CD4-positive, alpha-beta memory T cell (primary cell): ENCODE measurements at places on chromosomes 16 and 17.

GRCh38 chr17:41527063-41528023, 765 bp downstream of the KRT19 start:
- DNase-seq = no peak

DNA sequence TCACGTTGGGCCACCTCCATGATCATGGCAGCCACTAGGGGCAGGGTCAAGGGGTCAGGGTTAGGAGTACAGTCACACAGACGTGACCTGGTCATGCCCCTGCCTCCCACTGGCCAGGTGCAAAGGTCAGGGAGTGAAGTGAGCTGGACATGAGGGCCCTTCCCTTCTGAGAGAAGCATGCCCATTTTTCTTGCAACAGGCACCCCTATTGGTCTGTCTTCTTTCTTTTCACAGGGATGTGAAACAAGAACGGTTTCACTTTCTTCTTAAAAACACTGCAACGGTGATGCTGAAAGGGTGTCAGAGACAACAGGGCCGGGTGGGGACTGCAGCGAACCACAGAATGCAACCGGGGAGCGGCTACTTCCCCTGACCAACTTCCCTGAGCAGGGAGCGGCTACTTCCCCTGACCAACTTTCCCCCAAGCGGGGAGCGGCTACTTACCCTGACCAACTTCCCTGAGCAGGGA, 52.1 kb upstream of the DOC2B start:
- DNase-seq = no peak

- DNase-seq = no peak
These were observed 19.9 kb downstream of the CFAP20 start for GRCh38 chr16:58109330-58109729.

DNA sequence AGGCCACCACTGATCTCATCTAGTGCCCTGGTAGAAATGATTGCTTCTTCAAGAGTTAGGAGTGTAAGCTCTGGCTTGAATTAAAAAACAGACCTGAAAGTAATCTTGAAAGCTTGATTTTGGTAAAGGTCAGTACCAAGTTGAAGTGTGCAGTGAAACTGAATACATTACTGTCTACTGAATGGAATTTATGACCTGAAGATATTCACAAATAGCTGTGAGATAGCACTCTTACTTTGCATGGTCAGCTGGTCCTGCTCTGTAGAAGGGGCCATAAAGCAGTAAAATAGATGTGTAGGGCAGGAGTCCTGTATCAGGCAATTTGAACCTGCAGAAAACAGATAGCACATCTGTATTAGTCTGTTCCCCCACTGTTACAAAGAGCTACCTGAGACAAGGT, 78.6 kb downstream of the MYH13 start:
- DNase-seq = no peak

DNA sequence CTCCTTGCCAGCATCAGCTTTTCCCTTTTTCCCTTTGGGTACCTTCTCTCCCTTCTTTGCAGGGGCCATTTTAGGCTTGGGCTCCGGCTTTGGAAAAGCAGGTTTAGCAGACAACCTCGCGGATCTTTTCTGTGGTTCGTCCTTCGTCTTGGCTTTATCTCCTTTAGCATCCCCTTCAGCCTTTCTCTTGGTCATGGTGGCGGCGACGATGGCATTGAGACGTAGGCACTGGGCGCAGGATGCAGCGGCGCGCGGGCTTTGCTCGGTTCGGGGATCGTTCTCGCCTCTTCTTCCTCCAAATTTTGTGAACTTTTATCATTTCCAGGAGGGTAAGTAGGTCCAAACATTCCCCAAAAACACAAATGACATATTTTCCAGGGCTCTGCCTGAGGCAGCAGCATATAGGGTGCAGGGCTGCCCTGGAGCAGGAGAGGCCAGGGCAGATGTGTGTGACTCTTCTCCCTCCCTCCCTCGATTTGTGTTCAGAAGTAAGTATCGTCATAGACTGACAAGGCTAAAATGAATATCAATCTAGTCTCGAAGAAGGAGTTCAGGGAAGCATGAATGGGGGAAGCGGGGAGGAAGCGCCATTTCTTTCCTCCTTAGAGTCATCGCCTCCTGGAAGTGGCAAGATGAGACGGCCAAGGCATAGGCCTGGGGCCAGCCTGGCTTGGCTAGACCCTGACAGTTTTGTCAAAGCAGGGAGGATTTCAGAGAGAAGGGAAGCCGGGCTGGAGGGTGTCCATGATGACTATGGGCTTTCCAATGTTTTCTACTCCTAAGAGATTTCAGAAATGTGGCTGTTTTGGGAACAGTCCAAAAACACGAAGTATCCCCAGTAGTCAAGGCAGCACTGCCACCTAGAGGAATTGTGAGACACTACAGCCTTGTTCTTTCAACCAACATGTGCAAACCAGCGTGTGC, 13.2 kb downstream of the CHCT1 start:
- DNase-seq = peak; percentile 51

GRCh38 chr17:36675786-36676185, 74.4 kb downstream of the MRM1 start:
- DNase-seq = no peak

GRCh38 chr17:14366199-14366598, 65.3 kb downstream of the HS3ST3B1 start:
- no peak for DNase-seq

DNA sequence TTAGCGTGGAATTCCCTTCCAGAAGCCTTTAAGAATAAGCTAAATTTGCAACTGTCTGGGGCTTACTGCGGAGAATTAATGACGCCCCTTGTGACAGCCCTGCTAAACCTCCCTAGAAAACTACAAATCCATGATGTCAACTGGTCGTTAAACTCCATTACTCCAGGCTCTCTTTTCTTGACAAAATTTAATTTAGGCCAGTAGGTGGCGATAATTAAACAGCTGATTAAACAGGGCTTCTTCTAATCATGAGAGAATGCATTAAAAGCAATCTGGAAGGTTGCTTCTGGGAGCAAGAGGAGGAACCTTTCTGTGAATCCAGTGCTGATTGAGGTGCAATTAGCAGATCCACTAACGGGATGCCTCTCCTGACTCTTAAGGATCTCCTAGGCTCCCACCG, 8.1 kb upstream of the NLRP1 start:
- no peak for DNase-seq

DNA sequence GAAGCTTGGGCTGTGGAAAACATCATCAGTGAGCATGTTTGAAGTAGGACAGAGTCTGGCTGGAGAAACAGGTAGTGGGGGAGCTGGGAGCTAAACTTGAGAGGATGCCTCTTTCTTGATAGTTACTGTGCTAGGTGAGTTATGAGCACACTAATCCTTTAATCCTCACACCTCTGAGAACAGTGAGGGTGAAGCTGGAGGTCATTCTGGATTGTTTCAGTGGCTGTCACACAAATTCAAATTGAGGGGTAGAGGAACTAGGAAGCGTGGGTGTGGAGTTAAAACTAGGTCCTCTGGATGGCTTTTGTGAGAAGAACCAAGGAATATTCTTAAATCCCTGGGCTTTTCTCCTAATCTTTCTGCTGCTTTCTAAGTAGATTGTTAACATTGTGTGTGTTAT, 3.3 kb downstream of the AKAP1 start:
- DNase-seq = no peak

- peak; percentile 63 for DNase-seq
These were observed 33.3 kb downstream of the CDRT15 start for GRCh38 chr17:14203388-14203787.

- DNase-seq = no peak
These were observed 10.4 kb upstream of the MARCHF10 start for GRCh38 chr17:62818526-62818925.

DNA sequence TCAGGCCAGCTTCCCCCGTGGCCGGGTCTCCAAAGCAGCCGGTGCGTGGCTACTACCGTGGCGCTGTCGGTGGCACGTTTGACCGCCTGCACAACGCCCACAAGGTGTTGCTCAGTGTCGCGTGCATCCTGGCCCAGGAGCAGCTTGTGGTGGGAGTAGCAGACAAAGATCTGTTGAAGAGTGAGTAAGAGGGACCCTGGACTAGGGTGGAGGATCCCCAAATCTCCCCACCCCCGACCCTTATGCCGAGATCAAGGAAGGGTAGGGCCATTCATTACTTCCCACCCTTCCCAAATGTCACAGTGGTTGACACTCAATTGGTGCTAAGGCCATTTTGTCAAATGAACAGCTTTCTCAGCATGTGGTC, 1.2 kb downstream of the COASY start:
- DNase-seq = no peak

DNA sequence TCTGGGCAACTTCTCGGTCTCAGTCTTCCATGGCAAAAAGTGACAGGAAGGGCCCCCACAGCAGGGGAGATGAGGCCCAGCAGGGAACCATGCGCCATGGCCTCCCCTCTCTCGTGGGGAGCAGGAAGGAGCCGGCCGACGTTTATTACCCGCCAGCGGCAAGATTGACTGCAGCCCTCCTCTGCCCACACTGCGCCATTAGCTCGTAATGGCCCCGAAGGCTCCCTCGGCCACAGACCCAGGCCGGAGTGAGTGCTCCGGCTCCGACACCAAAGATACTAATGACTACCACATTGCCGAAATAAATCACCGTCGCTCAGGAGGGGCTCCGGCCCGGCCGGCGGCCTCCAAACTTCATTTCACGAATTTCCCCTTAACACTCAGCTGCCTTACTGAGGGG, 226.9 kb downstream of the C16orf78 start:
- no peak for DNase-seq

GRCh38 chr17:65222214-65222738, 85.1 kb downstream of the RGS9 start:
- no peak for DNase-seq

DNA sequence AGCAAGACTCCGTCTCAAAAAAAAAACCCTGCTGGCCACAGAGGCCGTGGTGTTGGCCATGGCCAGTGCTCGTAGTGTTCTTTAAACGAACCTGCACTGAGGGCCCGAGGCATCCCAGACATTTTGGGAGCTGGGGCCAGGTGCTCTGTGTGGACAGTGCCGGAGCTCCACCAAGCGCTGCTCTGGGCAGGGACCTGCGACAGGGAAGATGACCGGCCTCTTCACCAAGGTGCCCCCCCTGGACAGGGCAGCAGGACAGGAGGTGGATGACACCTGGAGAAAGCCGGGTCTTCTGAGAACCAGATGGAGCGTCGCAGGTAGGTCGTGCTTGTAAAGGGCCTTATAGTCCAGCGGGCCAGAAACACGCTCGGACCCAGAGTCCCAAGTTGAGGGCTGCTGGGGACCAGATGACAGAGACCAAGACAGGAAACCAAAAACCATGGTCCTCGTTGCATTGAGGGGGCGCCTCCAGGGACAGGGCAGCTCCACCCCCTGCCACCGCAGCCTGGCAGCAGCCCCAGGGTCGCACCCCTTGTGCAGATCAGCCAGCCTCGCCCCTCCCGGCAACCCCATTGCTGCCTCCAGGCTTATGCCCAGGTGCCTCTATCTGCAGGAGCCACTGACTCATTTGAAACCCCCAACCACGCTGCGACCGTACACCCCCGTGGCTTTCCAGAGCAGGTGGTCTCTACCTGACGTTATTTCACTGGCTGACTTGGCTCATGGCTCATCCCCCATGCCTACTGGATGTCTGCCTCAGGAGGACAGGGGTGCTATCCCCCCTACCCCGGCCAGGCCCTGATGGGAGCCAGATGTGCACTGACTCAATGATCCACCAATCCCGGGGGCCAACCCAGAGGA, 4.2 kb upstream of the NTN3 start:
- DNase-seq = no peak

GRCh38 chr17:44910231-44911106, 4.8 kb downstream of the GFAP start:
- DNase-seq = no peak

DNA sequence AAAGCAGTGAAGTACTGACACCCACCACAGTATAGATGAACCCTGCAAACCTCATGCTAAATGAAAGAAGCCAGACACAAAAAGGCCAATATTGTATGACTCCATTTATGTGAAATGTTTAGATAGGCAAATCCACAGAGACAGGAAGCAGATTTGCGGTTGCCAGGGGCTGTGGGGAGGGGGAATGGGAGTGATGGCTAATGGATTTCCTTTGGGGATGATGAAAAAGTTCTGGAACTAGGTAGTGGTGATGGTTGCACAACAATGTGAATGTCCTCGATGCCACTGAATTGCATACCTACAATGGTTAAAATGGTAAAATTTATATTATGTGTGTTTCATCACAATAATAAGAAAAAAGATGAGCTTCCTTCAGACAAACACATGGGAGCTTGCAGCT, 28.4 kb upstream of the WFIKKN2 start:
- DNase-seq = no peak

GRCh38 chr17:63960006-63960405, 12.7 kb downstream of the SCN4A start:
- DNase-seq = no peak

DNA sequence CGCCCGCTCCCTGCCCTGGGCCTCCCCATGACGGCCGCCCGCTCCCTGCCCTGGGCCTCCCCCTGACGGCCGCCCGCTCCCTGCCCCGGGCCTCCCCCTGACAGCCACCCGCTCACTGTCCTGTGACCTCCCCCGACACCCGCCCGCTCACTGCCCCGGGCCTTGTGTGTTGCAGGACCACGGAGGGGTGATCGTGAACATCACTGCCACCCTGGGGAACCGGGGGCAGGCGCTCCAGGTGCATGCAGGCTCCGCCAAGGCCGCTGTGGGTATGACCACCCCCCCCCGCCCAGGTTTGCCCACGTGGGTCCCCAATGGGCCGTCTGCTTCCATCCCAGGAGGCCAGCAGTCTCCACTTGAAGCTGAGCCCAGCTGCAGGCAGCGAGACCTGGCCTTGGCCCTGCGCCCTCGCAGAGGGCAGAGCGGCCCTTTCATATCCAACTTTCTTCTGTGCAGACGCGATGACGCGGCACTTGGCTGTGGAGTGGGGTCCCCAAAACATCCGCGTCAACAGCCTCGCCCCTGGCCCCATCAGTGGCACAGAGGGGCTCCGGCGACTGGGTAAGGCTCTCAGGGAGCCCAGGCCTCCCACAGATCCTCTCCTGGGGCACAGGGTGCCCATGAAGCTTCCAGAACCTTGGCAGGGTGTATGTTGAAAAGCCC, 9.0 kb downstream of the DECR2 start:
- DNase-seq = no peak

GRCh38 chr17:19703828-19704613, 12.4 kb downstream of the SLC47A2 start:
- DNase-seq = no peak

- no peak for DNase-seq
These were observed 61.1 kb downstream of the CDYL2 start for GRCh38 chr16:80743273-80743672.

DNA sequence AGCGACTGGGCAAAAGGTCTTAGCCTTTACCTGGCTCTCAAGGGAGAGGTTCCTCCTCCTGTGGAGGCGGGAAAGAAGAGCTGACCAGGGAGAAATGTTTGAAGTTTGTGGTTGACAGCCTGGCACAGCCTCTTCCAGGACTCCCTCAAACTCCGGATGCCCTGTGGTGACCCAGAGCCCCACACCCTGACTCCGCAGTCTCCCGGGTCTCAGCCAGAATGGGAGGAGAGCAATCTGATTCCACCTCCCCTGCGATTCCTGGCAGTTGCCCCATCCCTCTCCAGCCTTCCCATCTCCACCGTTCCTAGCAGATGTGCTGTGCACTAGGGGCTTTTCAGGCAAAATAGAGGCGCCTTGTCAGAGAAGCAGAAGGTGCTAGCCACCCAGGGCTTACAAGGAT, 5.5 kb upstream of the DNAI2 start:
- DNase-seq = no peak

- DNase-seq = no peak
These were observed 498 bp downstream of the PKMYT1 start for GRCh38 chr16:2979669-2980226.
